Tibial nerve (tissue), 4 donors: ENCODE measurements at places on chromosomes 13 and 19.

GRCh38 chr19:960601-960938 is 23.6 kb upstream of the WDR18 start:
- DNase-seq, result no peak

- peak; percentile 37 for DNase-seq
These were observed at the start of gene ZNF541 for GRCh38 chr19:47573071-47574026. Gene ZNF541, minus strand, starts transcription at chr19:47573148. Its CDS starts 17,292 bp downstream, at chr19:47555856.

DNA sequence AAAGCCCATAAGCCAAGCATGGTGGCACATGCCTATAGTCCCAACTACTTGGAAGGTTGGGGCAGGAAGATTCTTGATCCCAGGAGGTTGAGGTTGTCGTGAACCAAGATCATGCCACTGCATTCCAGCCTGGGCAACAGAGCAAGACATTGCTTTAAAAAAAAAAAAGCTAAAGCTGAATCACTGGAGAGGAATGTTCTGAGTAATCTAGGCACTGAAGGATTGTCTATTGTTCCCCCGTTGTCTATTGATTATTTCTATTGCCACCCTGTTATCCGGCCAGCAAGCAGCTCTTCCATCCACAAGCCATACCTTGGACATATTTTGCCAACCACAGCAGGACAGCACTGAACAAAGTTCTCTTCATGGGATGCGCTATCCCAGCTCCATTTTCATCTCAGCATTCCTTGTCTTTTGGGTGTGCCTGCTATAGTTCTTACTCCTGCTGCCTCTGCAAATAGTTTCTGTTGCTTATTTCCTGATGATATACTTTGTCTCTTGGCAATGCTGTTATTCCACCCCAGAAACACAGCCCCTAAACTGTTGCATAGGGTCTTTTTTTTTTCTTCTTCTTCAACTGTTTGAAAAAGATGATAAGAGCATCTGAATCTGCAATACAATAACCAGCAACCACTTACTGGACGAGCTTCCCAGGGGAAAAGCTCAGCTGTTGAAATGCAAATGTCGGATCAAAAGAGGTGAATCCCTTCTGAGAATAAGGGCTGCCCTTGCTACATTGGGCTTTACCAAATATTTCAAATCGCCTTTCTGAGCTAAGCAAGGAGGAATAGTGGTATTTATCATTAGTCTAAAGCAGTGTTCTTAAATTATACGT is 22.2 kb upstream of the SIAH3 start:
- DNase-seq, result no peak

GRCh38 chr19:39195755-39196154 is 1.0 kb upstream of the NCCRP1 start:
- no peak for DNase-seq

- DNase-seq, result no peak
These were observed 155.5 kb downstream of the TNFSF13B start for GRCh38 chr13:108425056-108425455.

- no peak for DNase-seq
These were observed 235.1 kb downstream of the NALCN start for GRCh38 chr13:101181076-101181685.

DNA sequence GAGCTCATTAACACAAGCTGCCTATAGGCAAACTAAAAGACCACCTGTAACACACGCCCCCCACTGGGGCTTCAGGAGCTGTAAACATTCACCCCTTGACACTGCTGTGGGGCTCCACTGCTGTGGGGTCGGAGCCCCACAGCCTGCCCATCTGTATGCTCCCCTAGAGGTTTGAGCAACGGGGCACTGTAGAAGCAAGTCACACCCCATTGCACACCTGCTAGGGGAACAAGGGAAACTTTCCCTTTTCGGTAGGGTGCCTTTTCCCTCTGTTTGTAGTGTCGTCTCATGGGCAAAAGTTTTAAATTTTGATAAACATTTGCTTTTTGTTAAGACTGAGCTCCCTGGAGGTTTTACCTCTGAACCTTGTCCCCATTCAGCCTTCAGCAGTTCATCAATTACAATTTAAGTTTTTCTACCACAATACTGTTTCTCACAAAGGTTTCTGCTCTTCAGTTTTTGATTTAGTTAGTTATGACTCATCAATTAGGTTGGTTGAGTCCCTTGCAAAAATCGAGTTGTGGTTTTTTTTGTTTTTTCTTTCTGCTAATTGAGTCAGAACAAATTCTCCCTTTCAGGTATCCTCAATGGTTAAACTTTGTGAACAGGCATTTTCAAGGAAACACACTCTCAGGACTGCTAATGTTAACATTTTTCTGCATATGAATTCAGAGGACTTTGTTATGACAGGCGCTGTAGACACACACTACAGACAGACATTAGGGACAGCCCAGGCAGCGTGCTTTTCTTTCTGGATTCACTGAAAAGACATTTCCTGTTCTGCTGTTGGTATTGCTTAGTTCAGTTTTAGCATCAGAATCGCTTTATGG is 35.1 kb downstream of the ZNF433 start:
- no peak for DNase-seq

DNA sequence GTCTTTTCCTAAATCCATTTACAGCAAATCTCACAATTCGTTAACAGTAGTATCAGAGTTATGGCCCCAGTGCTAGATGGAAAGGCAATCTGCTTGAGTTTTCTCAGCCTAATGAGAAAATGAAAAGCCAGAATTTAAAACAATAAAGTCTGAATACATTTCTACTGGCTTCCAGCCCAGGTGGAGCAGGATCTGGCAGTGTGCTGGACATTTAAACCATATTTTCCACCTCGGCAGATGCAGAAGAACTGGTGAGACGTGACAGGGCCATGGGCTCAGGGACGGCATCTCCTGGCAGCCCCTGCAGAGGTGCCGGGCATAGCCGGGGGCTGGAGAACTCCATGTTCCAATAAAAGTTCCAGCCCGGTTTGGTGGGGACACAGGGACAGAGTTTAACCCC is 7.1 kb downstream of the SMIM7 start:
- DNase-seq, result no peak

GRCh38 chr19:50842130-50842529 is 8.8 kb upstream of the KLK15 start:
- DNase-seq, result no peak

- DNase-seq, result no peak
These were observed 21.8 kb downstream of the ALOX5AP start for GRCh38 chr13:30757026-30757742.

DNA sequence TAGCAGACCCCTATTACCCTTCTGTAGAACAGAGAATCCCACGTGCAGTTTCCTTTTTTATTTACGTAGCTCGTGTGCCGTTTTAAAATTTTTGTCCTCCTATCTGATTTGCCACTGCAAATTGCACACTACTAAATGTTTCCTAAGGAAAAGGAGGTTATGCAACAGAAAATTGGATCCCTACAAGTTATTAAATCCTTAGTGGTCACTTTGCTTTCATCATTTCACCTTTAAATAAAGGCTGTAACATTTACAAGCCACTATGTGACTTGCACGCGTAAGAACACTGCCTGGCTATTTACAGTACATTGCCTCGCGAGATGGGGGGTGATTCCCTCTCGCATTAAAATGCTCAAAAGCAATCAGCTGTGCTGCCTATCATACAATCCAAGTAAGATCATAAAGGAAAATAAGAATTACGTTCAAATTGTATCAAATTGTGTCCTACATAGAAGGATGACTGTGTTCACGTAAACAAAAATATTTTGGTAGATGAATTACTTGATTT is 525.6 kb downstream of the SUCLA2 start:
- DNase-seq, result no peak

DNA sequence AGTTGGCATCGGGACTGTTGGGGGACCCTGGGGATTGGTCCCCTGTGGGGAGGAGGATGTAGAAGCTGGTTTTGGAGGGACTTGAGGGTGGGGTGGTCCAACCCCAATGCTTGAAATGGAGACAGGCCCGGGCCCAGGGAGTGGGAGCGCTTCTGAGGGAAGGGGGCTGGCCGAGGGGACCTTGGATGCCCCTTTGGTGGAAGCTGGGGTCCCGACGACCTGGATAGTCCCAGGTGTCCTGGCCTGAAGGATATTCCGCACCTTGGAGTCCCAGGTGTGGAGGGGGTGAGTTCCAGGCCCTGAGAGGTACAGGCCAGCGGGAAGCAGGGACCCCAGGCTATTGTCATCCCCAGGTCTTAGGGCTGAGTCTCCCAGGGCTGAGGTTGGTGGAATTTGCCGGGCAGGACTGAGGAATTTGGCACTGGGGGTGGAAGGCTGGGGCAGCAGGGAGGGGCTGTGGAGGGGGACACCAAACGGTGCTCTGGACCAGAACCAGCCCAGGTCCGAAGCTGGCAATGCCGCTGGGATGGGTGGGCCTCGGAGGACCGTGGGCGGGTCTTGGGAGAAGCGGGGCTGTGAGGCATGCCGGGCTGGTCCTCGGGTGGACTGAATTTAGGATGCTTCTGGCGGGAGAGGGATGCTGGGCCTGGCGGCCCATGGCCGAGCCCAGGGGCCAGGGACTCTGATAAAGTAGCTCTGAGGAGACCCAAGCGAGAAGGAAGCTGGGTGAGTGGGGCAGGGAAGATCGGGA is 1.8 kb downstream of the HDGFL2 start:
- DNase-seq, result no peak

- DNase-seq, result no peak
These were observed 18.3 kb downstream of the ZIC5 start for GRCh38 chr13:99953138-99953755.

DNA sequence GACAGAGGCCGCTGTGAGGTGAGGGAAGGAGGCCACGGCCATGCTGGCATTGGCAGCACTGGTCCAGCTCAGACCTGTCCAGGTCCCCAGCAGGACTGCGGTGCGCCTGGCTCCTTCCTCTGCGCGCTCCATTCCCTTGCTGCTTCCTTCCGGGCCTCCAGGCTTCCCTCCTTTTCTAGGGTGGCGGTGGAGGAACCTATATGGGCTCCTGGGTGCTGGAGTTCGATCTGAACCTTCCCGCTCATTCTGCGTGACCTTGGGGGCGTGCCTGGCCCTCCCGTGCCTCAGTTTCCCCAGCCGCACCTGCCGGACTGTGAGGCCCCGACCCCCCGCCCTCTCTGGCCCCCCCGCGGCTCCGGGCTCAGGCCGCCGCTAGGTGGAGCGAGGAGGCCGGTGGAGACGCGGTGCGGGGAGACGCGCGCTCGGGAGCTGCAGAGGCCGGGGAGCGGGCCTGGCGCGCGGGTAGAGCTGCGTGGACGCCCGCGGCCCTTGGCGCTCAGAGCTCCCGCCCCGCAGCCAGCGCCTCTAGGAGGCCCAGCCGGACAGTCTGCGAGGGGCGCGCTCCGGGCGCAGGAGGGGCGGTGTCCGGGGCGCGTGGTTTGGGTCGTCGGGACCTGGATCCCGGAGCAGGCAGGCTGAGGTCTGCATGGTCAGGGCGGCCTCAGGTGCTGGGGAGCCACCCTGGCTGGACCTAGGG is 29.9 kb downstream of the EFNA2 start:
- no peak for DNase-seq

GRCh38 chr19:18373892-18374629 is 11.9 kb upstream of the GDF15 start:
- peak; percentile 83 for DNase-seq

DNA sequence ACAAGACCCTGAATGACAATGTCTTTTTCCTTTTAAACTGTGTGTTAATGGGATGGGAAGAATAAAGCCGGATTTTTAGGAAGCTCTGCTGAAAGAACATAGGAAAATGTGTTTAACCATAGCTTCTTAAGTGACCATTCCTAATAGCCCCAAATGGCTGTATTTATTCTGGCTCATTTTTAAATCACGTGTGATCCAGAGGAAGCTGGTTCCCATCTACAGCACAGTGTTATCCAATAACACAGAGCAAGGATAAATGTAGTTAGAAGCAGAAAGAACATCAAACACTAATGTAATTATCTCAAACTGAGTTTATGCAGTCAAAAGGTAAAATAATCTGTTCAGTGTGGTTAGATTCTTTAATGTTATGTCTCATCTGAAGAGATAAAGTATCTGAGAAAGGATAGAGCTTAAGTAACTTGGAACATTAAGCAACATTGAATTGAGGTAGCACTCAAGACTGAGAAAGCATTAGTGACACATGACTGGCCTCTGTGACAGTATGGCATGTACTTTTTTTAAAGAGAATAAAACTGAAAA is 853.3 kb downstream of the GPC5 start:
- no peak for DNase-seq

DNA sequence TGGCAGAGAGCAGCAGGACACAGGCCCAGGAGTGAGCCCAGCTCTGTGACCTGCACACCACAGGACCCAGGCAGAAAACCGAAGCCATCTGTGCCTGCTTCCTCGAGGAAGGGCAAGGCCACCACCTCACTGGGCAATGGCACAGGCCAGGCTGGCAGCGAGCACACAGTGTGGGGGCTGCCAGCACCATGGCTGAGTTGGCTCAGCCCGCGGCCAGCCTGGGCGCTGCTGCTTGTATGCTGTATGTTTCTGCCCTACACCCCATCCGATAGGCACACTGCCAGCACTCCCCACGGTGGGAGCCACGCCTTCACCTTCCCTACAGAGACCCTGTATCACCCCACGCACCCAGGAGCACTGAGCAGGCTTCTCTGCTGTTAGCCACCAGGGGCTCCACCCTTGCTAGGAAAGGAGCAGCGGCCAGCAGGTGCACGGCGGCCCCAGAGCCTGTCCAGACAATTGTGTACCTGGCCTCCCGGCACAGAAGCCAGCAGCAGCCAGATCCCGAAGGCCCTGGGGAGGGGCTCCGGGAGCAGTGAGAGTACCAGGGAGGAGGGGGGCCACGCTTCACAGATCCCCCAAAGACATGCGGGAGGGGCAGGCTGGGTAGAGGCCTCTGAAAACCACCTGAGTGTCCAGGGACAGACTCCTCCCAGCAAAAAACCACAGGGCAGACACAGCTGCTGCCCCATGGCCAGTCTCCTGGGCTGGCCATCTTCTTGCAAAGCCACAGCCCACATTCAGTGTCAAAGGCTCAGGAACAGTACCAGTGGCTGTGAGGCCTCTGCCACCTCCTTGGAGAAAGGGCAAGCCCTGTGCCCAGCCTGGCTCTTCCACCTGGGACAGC is 56.1 kb downstream of the MLLT1 start:
- no peak for DNase-seq

GRCh38 chr19:482186-483041 is 13.9 kb upstream of the MADCAM1 start:
- DNase-seq, result no peak

- no peak for DNase-seq
These were observed 180.9 kb downstream of the B3GLCT start for GRCh38 chr13:31380715-31381114.

- no peak for DNase-seq
These were observed 17.6 kb upstream of the ZNF835 start for GRCh38 chr19:56689198-56689597.

DNA sequence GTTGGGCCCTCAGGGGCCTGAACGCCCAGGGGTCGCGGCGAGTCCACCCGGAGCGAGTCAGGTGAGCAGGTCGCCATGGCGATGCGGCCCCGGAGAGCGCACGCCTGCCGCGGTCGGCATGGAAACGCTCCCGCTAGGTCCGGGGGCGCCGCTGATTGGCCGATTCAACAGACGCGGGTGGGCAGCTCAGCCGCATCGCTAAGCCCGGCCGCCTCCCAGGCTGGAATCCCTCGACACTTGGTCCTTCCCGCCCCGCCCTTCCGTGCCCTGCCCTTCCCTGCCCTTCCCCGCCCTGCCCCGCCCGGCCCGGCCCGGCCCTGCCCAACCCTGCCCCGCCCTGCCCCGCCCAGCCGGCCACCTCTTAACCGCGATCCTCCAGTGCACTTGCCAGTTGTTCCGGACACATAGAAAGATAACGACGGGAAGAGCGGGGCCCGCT is at the start of gene CCNA1:
Gene CCNA1 (plus strand): TSS at position 390 of the 439 bp plus-strand sequence. CDS start 562 bp downstream, outside the sequence.
- no peak for DNase-seq

GRCh38 chr13:99867535-99868257 is 103.9 kb downstream of the ZIC5 start:
- DNase-seq, result no peak
